ENCODE measurements at places on chromosomes 7 and 10. TPM values are rescaled to one million over a fixed set of nuclear protein-coding genes. Genes with fewer than 3 reads are reported as not detected.

Gene ACTR3C
- 6.5 TPM for total RNA-seq

Gene FANK1
- 2.0 TPM for total RNA-seq

Gene SPDYE16
- not detected for total RNA-seq

Gene ITIH5
- 97.6 TPM for total RNA-seq

Gene HOXA5
- 12.5 TPM for total RNA-seq
